Activated gamma-delta T cell treated with anti-CD3 and anti-CD28 coated beads, Interleukin-2, amount 50 U/mL, for 16 hours (primary cell): ENCODE measurements at places on chromosomes 4 and X.

DNA sequence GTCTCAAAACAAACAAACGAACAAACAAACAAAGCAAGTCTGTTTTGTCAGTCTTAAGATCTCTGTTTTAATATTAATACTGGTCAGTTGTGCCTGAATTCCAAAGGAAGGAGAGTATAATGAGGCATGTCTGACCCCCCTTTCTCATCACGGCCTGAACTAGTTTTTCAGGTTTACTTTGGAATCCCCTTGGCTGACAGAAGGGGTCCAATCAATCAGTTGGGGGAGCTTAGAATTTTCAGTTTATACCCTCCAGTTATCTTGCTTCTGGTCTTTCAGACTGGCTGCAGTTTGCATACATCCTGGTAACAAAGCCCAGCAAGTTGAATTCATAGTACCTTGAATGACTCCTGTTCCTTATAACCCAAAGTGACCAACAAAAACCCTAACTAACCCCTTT, 41.1 kb downstream of the TBC1D9 start:
- no peak for DNase-seq

DNA sequence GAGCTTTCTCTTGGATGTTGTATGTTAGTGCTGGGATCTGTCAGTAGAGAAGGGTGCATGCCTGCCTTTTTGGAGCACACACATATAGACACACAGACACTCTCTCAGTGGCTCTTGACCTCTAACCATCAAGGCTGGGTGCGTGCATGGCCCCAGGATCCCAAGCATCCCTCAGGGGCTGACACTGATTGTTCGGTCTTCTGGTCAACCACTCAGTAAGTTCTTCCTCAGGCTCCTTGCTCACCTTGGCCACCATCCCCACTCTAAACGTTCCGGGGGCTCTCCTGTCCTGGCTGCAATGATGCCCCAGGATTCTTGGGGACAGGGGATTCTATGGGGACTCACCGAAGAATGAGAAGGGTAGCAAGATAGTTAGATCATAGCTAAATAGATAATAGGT, 179.6 kb downstream of the SHOX start:
- DNase-seq, result no peak

DNA sequence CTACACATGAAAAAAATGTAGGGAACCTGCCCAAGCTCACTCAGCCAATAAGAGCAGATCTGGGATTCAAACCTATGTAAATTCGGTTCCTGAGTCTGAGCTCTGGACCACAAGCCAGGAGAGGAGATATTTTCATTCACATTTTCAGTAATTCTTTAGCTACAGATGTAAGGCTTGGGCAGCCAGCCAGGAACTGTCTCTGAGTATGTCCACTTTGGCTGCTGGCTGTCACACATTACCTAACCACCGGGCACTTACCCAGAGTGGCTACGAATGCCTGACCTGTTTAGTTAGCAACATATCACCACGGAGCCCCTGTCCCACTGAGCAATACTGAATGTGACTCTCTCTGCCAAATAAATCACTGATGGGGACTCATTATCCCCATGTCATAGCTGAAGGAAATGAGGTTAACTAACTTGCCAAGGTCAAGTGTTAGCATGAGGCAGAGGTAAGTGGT, 15.3 kb downstream of the USP46 start:
- no peak for DNase-seq

GRCh38 chr4:121842862-121843261, 19.2 kb upstream of the CCNA2 start:
- no peak for DNase-seq

- DNase-seq, result peak; percentile 52
These were observed 29.5 kb downstream of the MSL3 start for GRCh38 chrX:11787564-11787963.

- DNase-seq, result no peak
These were observed 26.5 kb upstream of the MANBA start for GRCh38 chr4:102787096-102787881.

DNA sequence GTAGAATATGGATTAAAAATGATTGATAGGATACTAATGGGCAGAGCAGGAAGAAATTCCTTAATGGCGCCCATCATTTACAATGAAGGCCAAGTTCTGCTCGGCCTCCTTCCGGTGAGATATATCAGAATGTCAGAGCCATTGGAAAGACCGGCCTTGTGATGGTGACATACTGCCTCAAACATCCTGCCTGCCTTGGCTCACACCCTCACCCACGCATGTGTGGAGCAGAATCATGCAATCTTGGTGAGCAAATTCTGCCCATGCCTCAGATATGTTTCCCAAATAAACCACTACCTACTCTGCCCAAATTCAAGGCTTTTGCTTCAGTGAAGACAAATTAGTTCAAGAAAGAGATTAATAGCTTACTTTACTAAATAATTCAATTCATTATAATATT, 163.3 kb downstream of the MID1 start:
- no peak for DNase-seq

GRCh38 chrX:14673236-14673635, 143.9 kb downstream of the GLRA2 start:
- no peak for DNase-seq

DNA sequence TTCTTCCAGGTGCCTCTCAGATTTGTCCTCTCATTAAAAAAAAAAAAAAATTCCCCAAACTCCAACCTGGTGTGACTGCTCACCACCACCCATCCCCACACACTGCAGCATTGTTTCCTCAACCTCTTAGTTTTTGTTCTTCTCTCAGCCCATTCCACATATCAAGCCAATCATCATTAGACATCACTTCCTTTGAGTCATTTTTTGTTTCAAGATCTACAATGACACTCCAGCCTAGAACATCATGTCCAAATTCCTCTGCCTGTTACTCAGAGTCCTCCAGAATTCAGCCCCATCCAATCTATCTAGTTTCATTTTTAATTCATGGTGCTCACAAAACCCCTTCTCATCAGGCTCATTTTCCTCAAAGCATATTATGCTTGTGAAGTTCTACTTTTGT, 262.5 kb upstream of the TEX13A start:
- DNase-seq, result no peak

GRCh38 chr4:47271291-47271690, 192.2 kb downstream of the COMMD8 start:
- no peak for DNase-seq

DNA sequence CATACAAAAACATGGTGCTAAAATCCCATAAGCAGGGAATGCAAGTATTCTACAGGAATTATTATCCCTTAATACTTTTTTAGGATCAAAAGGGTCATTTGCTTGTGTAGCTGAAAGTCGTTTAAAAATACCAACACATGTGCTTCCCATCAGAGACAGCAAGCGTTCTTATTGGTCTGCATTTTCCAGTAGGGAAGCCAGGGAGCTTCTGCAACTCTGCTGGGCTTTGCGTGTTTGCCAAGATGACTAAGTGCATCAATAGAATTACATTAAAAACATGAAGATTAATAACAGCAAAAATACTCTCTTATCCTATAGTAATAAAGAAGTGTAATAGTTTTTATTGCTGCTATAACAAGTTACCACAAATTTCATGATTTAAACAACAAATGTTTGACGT, 111.2 kb downstream of the QDPR start:
- DNase-seq, result no peak

DNA sequence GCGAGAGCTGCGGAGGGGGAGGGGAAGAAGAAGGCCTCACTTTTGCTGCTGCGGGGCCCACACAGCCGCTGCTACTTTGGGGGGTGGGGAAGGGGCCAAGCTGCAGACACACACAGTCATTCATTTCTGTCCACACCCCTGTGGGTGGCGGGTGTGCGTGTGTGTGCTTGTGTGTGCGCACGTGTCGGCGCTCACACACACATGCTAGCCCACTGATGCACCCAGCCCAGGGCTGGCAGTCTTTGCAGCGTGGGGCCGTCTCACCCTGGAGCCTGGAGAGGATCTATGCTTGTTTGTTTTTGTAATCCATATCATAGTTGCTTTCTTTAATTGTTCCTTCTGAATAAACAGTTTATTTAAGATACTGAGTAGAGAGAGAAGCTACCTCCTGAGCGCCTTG, 4.0 kb downstream of the DUSP9 start:
- DNase-seq, result no peak

DNA sequence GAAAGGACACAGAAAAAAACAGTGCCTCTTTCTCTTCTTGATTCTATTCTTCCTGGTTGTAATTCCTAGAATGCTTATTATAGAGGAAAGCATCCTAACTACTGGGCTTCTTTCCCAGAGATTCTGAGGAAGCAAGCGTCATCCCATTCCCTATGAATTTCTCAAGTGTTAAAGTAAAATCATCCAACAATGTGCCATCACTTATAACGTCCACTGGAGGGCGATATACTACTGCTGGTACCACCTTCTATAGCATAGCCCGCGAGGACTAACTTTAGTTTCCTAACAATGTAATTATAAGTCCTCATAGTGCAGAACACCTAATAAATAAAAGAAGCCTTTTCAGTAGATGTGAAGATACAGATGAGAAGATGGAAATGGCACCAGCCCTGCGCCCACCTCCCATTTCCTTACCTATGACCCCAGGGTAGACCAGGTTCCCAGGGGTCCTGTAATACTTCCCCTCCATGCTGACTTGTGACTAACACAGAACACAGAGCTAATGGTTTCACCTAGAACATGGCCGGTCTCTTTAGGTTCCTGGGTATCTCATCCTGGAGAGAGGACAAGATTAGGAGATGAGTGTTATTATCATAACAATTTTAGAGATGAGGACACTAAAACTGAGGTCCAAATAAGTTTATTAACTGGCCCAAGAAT, 4.2 kb downstream of the CENPVL3 start:
- peak; percentile 3 for DNase-seq

DNA sequence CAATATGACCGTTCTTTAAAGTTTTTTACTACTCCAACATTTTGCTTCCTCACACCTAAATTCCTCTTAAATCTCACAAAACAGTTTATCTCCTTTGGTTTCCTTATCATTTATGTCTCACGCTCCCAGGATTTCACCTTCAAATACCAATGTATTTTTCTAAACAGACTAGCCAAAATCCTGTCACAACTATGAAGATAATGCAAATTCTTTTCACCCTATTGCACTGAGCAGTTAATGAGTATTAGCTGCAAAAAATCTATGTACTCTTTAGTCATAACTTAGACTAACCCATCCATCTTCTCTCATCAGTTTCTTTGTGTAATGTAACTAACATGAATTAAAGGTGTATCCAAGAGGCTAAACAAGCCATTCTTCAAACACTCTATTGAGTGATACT, 151.3 kb downstream of the COMMD8 start:
- DNase-seq, result no peak

DNA sequence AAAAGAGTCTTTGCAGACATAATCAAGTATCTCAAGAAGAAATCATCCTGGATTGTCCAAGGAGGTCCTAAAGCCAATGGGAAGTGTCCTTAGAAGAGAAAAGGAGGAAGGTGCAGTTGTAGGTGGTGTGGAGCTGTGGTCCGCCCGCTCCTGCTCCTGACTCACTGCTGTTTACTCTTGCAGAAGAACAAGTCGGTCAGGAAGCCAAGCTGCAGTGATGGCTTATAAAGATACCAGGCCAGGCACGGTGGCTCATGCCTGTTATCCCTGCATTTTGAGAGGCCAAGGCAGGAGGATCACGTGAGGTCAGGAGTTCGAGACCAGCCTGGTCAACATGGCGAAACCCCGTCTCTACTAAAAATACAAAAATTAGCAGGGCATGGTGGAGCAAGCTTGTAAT, 66.4 kb upstream of the ATP6AP2 start:
- no peak for DNase-seq

GRCh38 chr4:74190919-74191397, 33.0 kb downstream of the MTHFD2L start:
- no peak for DNase-seq

- no peak for DNase-seq
These were observed 1.8 kb upstream of the ZCCHC4 start for GRCh38 chr4:25310803-25311166.
